ENCODE measurements at places on chromosomes 6 and 20.
A peak's percentile ranks its signal among the peaks of the same experiment; 100 is the strongest.

- no peak for DNase-seq
These were observed at the start of gene HTR1E for GRCh38 chr6:86937219-86938079. Gene HTR1E (plus strand): TSS chr6:86937528. CDS start chr6:87015335, 77,807 bp downstream.

- no peak for DNase-seq
These were observed 40.1 kb downstream of the SLC24A3 start for GRCh38 chr20:19252451-19253120.

- no peak for DNase-seq
These were observed 80.5 kb downstream of the SASH1 start for GRCh38 chr6:148423133-148423532.

GRCh38 chr6:168741305-168741704, 300.3 kb downstream of the SMOC2 start:
- no peak for DNase-seq

GRCh38 chr20:25571240-25571639, 14.1 kb downstream of the NINL start:
- no peak for DNase-seq

DNA sequence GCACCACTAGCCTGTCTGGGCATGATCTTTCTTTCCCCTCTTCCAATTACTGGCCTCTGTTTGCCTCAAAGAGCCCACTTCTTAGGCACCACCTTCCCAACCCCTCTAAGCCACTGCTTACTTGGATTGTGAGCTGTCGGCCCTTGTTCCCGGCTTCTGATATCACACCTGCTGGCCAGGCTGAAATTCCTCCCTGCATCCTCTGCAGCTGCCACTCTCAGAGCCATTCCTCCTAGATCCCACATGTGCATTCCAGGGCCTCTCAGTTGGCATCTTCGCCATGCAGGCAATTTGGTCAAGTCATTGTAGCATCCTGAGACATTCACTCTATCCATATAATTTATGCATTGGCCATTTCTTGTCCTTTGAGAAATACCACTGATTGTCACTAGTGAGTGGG, 135.9 kb downstream of the OLIG3 start:
- no peak for DNase-seq

GRCh38 chr6:52103623-52104022, 16.2 kb upstream of the PKHD1 start:
- no peak for DNase-seq

DNA sequence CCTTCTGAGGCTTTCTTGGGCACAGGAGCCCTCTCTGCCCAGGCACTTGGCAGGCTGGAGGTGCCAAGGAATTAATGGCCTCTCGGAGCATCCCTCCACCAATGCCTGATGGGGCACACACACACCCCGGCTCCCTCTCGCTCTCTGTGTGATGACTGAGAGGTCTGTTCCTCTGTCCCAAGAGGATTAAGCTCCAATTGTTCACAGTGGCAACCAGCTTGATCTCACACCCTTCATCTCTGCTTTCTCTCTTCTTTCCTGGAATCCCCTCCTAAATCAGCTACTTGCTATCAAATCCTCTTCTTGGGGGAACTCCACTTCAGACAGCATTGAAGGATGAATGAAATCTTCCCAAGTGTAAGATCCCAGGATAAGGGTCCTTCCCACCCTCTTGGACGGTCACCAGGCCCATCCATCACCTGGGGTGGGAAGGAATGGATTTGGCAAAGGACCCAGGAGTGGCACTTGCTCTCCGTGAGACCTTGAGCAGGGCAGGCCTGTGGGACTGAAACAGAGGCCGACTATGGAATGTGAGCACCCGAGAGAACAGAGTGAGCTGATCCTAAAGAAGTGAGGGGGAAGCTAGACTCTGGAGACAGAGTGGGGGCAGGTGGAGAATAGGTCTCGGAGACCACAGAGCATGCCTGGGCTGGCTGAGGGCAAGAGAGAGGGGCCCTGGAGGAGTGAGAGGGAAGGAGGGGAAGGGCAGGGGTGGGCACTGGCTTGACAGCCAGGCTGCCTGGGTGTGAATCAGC, 93.6 kb downstream of the GRM4 start:
- no peak for DNase-seq

- DNase-seq = no peak
These were observed 141.0 kb upstream of the MLN start for GRCh38 chr6:33944686-33945411.

DNA sequence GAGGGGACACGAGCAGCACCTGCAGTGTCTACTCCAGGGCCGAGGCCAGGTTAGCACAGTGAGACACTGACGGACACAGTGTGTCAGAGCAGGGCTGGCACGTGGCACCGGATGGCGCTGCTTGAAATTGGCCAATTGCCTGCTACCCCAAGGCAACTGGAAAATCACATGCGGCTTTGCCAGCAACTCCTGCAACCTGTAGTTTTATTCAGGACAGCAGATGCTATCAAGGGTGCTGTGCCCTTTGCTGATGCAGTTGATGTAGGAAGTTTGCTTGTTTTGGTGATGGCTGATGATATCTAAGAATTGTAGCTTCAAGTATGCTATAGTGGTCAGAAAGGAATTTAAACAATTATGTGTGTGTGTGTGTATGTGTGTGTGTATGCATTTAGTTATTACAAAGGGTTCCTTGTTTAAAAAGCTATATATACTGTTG, 25.9 kb downstream of the RIN2 start:
- DNase-seq = no peak

GRCh38 chr20:63456429-63457284, 15.8 kb downstream of the KCNQ2 start:
- DNase-seq = no peak

DNA sequence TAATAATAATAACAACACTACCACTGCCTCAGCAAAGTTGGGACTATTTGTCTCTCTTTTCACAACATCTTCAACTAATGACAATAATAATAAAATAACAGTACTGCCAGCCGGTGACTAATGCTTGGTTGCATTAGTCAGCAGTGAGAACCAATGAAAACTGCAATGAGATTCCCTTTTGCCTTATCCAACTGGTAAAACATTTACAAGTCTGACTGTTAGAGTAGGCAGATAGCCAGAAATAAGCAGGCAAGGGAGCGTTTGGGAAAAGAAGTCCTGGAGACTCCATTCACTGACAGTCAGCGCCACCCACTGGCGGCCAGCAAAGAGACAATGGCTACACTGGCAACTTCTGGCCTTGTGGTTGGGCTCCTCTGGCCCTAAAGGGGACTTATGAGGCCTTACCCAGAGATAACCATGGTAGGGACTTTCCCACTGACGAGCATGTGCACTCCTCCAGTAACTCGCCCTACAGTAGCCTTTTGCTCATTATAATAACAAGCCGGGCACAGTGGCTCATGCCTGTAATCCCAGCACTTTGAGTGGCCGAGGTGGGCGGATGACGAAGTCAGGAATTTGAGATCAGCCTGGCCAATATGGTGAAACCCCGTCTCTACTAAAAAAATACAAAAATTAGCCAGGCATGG, 3.4 kb upstream of the NSFL1C start:
- DNase-seq = no peak

DNA sequence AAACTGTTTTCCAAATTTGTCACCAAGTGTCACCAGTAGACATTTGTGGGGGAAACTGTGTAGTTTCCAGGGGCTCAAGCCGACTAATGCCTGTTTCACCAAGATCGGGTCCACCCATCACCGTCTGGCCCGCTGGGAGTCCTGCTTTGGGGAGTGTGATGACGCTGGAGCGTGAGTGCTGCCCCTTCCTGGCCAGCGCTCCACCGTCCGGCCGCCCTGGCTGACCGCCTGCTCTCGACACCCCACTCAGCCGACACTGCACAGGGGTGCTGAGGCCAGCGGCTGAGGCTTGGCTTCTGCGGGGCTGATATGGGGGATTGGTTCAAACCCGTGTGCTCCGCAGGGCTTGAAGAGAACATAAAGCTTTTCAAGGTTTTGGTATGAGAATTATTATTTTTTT, 160.1 kb downstream of the SMOC2 start:
- DNase-seq = no peak

DNA sequence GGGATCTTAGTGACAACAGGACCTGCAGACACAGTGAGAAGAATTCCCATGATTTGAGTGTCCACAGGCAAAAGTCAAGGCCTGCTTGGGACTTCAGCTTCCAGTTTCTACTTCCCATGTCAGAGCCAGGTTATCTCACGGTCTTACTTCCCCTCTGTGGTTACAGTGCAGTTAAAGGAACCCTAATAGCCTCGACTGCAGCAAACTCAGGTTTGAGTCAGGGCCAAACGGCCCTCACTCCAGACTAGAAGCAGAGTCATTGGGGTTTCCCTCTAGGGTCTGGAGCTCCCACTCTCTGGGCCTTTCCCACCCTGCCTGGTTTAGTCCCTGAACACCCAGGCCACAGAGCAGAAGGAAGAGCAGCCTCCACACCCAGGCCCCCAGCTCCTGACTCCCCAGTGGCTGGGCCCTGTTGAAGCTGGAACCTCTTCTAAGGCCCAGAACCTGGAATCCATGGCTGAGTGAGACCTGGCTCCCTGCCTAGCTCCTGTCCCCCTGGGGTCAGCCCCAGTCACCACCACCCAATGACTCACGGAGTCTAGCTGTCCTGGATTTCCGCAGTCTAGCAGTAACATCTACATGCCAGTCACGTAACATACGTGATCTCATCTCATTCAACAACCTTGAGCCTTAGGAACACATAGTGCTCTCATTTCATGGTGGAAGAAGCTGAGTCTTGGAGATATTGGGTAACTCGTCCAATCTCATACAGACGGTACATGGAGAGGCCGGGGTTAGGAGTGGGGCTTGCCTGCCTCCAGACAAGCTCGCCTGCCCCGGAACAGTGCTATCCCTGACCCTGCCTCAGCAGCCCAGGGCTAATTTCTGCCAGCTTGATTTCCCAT, 9.2 kb upstream of the GHRH start:
- no peak for DNase-seq

DNA sequence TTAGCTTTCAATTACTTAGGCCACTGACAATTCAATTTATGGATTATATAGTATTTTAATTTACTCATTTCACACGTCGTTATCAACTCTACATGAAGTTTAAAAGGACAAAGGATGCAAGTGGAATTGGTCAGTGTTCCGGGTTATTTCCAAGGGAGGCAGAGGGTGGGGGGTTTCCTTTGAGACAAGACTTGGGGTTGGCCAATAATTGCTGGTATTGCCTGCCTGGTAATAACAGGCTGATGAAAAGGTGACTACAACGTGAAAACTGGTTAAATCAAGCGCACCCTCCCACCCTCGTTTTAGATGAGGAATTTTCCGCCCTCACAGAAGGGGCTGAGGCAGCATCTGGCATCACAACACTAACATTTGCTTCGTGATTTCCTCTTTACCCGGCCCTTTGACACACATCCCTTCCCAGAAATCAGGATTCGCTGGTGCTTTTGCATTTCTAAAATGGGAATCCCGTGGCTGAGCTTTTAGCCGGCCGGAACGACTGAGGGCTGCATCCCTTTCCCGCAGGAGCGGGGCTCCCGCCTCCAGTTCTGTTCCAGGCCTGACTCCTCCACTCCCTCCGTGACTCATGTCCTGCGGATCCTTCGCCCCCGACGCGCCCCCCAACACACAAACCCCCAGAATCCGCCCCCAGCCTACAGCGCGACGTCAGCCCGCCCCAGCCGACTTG, 999 bp upstream of the PIM1 start:
- no peak for DNase-seq

DNA sequence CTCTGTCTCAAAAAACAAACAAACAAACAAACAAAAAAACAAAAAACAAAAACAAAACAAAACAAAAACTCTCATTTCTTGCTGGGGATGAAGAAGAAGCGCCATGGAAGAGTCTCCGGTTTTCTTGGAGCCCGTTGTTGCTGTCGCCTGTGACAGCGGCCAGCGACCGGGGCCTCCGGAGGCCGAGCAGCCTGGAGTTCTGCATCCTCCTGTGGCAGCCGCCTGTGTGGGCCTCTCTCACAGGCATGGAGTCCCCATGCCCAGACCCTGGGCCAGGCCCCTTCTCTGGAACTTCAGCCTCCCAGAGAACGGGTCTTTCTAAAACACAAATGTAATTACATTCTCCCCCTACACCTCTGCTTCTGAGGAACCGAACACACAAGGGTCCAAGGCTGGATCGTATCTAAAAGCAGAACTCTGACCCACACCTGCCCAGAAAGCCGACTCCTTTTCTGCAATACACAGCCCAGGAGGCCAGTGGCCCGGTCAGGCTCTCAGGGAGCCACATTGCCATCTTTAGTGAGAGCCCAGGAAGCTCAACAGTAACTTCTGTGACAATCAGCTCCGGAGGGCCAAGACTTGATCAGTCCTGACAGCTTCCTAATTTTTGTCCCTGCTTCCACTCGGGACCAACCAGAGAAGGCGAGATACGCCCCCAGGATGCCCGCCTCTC, 18.5 kb downstream of the DACT2 start:
- no peak for DNase-seq

- DNase-seq = no peak
These were observed 404.1 kb upstream of the ID4 start for GRCh38 chr6:19432966-19433498.

- no peak for DNase-seq
These were observed 50.4 kb downstream of the MTHFD1L start for GRCh38 chr6:150915880-150916265.

DNA sequence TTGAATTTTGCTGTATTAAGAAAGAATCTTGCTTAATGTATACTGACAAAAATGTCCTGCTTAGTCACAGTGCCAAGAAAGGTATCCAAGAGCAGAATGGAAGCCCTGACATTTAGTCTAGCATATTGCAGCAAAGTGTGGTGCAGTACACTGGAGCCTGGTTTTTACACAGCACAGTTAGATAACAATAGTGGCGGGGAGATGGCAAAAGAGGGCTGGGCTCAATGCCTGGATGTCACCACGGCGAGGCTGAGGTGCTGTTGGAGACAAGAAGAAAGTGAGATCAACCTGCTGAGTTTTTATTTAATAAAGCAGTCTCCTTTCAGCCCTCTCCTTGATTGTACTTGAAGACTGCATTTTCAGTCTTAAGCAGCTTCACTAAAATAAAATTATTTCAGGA, 426.0 kb downstream of the LMBRD1 start:
- no peak for DNase-seq

- no peak for DNase-seq
These were observed 74.4 kb upstream of the FOXC1 start for GRCh38 chr6:1535295-1535694.

GRCh38 chr6:33427585-33428223, 7.8 kb downstream of the SYNGAP1 start:
- DNase-seq = peak; percentile 38

GRCh38 chr6:159760602-159761057, 1.2 kb upstream of the ACAT2 start:
- no peak for DNase-seq

- DNase-seq = no peak
These were observed 32.5 kb upstream of the MAS1 start for GRCh38 chr6:159858259-159858658.

All from stimulated activated CD8-positive, alpha-beta memory T cell treated with anti-CD3 and anti-CD28 coated beads, Interleukin-15, amount 100 ng/mL, for 48 hours (primary cell).